ENCODE measurements at places on chromosomes 11 and 22.

DNA sequence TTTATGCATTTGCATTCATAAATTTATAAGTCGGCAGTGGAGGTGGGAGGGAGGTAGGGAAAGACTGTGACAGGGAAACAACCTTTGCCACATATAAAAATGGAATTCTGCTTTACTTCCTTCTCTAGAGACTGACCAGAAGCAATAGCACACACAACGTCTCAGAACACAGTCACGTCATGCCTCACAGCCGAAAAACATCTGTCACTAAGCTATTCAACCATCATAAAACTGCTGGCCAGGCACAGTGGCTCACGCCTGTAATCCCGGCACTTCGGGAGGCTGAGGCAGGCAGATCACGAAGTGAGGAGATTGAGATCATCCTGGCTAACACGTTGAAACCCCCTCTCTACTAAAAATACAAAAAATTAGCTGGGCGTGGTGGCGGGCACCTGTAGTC, 101.0 kb upstream of the CHRM4 start:
- DNase-seq: no peak

GRCh38 chr11:16030664-16031063, 325.7 kb downstream of the SOX6 start:
- no peak for DNase-seq

GRCh38 chr11:75659836-75660235, 9.0 kb downstream of the MAP6 start:
- no peak for DNase-seq

GRCh38 chr11:19861171-19861570, 148.5 kb downstream of the NAV2 start:
- no peak for DNase-seq

DNA sequence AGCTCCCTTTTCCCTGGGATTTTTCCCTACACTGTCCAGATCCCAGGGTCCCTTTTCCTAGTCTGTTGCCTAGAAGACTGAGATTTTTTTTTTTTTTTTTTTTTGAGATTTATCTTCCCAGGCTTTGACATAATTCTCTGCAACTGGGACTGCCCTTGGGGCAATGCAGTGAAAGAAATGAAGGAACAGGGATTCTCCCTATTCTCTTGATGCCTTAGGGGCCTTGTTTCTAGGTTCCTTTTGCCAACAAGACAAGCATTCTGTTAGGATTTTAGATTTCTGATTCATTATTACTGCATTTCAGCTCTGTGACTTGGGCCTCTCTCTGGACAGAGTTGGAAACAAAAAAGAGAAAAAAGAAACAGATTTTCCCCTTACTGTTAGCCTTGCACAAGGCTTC, 47.3 kb downstream of the QSER1 start:
- no peak for DNase-seq

All from right forelimb (tissue), 1 donor.